ENCODE measurements at places on chromosomes 3 and 15.

- no peak for DNase-seq
Observed at GRCh38 chr3:149902498-149903139, 68.1 kb downstream of the PFN2 start.

DNA sequence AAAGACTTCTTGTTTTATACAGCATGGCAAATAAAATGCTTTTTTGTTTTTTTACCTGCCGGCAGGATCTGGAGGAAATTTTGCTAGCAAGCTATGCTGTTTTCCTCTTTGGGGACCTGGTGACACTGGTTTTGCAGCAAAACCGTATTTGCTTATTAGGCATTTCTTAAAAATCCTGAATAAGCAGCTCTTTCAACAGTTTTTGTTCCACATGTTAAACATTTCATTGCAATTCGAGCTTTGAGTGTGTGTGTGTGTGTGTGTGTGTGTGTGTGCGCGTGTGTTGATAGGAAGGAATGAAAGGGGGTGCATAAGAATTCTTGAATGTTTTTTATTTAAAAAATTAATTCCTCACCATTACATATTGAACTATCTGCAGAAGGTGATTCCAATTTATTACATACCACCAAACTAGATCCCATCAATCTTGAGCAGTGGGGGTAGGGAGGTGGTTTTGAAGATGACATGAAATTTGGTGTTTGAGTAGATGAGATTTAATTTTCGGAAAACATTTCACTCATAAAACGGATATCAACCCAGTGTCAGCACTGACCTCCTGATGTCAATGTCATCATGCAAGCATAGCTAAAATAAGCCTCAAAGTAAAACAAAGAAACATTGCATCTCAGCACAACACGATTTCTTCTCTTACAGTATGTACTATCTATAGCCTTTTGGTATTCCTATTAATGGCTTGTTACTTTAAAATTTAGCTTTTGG is 17.3 kb downstream of the ZBTB38 start:
- no peak for DNase-seq

DNA sequence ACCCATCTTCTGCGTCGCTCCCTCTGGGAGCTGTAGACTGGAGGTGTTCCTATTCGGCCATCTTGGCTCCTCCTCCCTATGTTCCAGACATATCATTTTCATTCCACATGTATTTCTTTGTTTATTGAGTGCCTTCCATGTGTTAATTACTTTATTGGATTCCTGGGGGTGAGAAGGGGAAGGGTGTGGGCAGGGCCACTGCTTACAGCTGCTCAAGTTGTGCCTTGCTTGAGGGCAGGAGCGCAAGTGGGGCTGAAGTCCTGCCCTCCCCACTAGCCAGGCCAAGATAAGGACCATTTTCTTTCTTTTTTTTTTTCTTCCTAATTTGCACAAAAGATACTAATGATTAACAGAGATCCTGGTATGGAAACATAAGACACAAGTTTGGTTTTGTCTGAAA is 224.8 kb downstream of the LPP start:
- DNase-seq, result no peak

DNA sequence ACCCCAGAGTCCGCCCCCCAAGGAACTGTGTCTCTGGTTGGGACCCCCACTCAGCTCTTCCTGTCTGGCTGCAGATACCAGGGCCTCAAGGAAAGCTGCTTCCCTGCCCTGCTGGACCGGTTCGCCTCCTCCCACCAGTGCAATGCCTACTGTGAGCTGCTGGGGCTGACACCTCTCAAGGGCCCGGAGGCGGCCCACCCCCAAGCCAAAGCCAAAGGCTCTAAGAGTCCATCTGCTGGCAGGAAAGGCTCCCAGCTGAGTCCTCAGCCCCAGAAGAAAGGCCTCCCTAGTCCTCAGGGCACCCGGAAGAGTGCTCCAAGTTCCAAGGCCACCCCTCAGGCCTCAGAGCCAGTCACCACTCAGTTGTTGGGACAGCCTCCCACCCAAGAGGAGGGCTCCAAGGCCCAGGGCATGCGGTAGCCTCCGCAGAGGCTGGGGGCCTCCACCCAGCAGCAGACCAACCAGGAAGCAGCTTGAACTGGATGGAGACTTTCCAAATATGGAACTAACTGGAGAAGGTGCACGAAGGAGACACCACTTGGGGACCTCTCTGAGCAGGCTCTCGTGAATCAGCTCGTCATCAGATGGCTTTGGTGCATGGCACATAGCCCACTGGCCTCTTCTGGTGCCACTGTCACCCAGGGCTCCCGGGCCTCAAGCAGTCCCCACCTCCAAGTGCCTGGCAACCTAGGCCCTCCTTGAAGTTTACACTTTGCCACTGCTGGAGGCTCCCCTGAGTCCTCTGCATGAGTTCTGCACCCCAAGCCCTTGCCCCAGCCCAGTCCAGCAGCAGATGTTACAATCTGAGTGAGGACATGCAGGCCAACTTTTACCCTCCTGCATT is 16.2 kb upstream of the SLC28A1 start:
- no peak for DNase-seq

- no peak for DNase-seq
Observed at GRCh38 chr15:62118520-62119226, 46.4 kb downstream of the C2CD4B start.

Measured in HEK293T (cell line).